Fibroblast of the aortic adventitia (primary cell): ENCODE measurements at places on chromosomes 13 and 19. TPM values are rescaled to one million over a fixed set of nuclear protein-coding genes. Genes with fewer than 3 reads are reported as not detected.

The F10 gene
- 2.7 and 12.6 TPM in 2 replicates for total RNA-seq

The GPR32 gene
- not detected in 2 replicates for total RNA-seq

DNA sequence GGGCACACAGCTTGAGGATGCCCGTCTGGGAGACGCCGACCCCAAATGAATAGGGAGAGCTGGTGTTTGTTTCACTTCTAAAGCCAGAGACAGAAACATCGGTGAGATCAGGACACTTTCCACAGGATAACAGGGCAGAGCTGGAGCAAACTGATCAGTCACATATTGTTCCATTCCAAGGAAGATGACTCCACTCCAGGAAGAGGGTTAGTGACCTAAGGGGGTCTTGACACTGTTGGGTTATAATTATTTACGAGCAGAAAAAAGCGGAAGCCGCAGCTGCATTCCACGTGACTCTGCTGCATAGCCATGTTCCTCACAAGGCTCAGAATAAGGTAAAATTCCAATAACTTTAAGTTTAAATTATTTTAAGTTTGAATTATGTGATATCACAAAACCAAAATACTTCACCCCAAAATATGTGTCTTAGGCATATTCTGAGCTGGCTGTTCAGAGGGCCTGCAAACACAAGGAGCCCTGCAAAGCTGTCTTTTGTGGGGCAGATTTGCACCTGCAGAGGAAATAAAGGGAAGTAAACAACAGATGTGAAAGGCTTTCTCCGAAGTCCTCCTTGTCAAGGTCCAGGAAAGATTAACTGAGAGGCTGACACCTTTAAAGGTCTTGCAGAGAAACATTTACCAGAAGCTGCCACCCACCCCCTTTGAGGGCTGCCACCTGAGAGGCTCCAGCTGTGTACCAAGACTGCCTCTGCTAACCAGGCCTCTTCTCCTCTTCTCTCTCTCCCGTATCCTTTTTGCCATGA is 819.2 kb downstream of the UQCRFS1 start:
- DNase-seq, result no peak

- peak; percentile 9 for DNase-seq
These were observed 150.4 kb downstream of the NALCN start for GRCh38 chr13:101265934-101266333.

GRCh38 chr19:3585301-3586126 is at the start of gene GIPC3:
GIPC3 (plus strand) TSS chr19:3585478; CDS start chr19:3585598, 120 bp downstream.
- no peak for DNase-seq
